ENCODE measurements at places on chromosomes 16 and 17.

DNA sequence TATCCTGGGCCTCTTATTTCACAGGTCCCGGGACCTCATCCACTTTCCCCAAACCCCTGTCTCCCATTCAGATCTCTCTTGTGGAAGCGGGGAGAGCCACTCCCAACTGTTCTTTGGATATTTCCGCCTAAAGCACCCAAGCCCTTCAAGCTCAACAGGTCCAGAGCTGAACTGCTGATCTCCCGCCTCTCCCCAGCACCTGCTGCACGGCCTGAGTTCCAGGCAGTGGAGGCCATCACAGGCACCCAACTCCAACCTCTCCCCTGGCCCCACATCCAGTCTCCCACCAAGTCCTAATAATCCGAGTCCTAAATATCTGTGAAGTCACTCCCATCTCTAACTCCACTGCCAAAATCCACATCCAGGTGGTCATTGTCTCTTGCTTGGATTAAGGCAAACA is 6.5 kb downstream of the ITGA2B start:
- DNase-seq = no peak

GRCh38 chr17:60435244-60436167 is 13.2 kb downstream of the CHCT1 start:
- peak; percentile 90 for DNase-seq

DNA sequence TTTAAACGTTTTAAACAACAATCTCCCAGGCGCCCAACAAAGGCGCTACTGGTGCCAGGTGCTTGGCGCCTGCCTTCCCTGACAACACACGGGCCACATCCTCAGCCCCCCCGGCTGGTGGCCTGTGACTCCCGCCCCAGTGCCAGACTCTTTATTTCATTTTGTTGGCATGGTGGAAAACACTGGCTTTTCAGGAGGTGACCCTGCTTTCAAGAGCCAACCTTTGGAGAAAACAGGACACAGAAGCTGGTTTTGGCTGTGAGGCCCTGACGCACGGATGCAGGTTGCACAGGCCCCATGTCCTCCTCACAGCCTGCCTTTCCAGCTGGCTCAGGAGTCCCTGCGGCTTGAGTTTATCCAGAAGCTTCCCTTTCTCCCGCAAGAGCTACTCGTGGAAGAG is 100.0 kb downstream of the METRNL start:
- DNase-seq = no peak

GRCh38 chr17:3572231-3572630 is 14.6 kb upstream of the TRPV3 start:
- DNase-seq = no peak

GRCh38 chr16:86990451-86990850 is 326.7 kb downstream of the C16orf95 start:
- DNase-seq = no peak

DNA sequence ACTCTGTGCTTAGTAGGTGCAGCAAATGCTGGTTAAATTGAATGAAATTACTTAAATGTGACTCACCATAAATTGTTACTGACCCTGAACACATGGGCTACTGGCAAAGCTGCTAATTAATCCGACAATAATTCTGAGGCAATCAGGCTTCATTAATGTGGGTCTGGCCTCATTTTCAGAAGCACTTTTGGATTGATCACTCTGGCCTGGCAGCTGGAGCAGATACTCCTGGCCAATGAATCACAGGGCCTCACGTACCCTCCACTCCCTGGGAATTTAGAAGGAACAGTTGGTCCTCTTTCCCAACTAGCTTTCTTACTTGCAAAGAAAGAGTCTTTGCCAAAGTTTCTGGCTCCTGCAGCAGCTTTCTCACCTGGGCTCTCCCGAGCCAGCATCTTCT is 162.0 kb upstream of the ZKSCAN2 start:
- DNase-seq = no peak

- DNase-seq = no peak
Measured at GRCh38 chr17:48526608-48527546, 3.9 kb downstream of the HOXB1 start.

GRCh38 chr16:57536306-57537193 is at the start of gene CCDC102A:
CCDC102A (minus strand) TSS chr16:57536571; CDS start chr16:57529177, 7,394 bp downstream.
- no peak for DNase-seq

GRCh38 chr16:66930189-66930588 is 4.0 kb downstream of the CIAO2B start:
- DNase-seq = no peak

GRCh38 chr17:62680541-62681052 is 53.1 kb downstream of the MRC2 start:
- DNase-seq = peak; percentile 27

DNA sequence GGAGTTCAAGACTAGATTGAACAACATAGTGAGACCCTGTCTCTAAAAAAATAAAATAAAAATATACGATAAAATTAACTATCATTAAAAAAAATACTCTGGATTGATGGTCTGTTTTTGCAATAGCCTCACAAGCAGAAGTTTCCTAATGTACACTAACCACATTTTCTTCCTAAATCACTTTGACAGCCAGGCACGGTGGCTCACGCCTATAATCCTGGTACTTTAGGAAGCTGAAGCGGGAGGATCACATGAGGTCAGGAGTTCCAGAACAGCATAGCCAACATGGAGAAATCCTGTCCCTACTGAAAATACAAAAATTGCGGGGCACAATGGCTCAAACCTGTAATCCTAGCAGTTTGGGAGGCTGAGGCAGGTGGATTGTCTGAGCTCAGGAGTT is 64.7 kb downstream of the HELZ start:
- DNase-seq = no peak

GRCh38 chr16:49305406-49305805 is 23.8 kb upstream of the CBLN1 start:
- DNase-seq = no peak

DNA sequence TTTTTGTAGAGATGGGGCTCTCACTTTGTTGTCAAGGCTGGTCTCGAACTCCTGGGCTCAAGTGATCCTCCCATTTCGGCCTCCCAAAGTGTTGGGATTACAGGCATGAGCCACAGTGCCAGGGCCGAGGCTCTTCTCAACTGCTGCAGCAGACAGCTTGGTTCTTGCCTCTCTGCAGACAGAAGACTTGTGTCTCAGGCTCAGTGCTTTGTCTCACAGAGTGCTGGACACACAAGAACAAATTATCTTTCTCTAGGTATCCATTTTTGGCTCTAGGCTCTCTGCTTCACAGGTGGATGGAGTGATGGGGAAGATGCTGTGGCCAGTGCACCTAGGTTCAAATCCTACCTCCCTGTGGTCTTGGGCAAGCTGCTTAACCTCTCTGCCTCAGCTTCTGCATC is 80.8 kb upstream of the RNU2-1 start:
- no peak for DNase-seq
